A549 treated with ZK216348 at 1 μM for 4 hours (cell line): ENCODE measurements at places on chromosomes 7 and 10. TPM values are rescaled to one million over a fixed set of nuclear protein-coding genes. Genes with fewer than 3 reads are reported as not detected.

Gene PI4K2A
- total RNA-seq, result 21.4 to 28.1 TPM (median 25.5 TPM) in 5 replicates

Gene ANKRD61
- total RNA-seq, result 0.22 to 0.92 TPM (median 0.70 TPM) in 5 replicates

Gene PSPH
- 21.5 to 32.4 TPM (median 25.5 TPM) in 5 replicates for total RNA-seq

Gene TBXAS1
- 13.3 to 17.3 TPM (median 15.3 TPM) in 5 replicates for total RNA-seq
